ENCODE measurements at places on chromosomes 11 and 22.
A peak's percentile ranks its signal among the peaks of the same experiment; 100 is the strongest.

GRCh38 chr11:68302670-68303069 is 9.7 kb upstream of the LRP5 start:
- DNase-seq = no peak

DNA sequence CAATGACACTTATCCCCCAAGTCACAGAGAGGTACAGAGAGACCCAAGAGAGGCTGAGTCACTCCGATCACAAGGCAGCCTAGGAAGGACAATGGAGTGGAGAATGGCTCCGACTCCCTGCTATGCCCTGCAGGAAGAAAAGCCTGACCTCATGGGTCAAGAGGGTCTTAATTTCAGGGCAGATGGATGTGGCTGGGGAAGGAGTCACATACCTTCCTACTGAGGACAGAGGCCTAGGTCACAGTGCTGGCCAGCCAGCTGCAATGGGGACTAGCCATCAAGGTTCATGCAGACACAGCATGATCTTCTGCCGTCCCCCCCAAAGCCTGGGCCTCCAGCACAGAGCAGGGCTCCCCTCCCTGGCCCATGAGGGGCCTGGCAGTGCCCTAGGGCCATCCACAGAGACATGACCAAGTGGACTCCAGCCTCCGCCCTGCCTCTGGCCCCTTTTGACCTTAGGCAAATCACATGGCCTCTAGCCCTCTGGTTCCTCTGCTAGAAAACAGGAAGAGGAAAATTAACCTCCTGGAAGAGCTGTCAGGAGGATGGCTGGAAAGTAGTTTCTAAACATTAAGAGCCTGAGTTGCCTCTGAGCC is 1.8 kb downstream of the ARRB1 start:
- no peak for DNase-seq

- DNase-seq = peak; percentile 57
These were observed 724.2 kb downstream of the BRD1 start for GRCh38 chr22:49103314-49104059.

DNA sequence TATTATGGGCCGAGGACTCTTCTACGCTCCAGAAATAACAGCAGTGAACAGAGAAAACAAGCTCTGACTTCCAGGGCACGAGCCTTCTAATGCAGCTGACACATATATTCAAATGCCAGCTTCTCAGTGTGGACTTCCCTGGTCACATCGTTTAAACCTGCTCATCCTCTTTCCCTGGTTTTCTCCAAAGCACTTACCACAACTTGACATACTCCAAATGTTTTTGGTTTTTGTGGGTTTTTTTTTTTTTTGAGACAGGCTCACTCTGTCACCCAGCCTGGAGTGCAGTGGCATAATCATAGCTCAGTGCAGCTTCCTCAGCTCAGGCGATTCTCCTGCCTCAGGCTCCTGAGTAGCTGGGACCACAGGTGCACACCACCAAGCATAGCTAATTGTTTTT is 105.5 kb downstream of the MICAL3 start:
- no peak for DNase-seq

- no peak for DNase-seq
These were observed 110.2 kb downstream of the RBFOX2 start for GRCh38 chr22:35918456-35918855.

- DNase-seq = no peak
These were observed 4.2 kb downstream of the TCN2 start for GRCh38 chr22:30611197-30611596.

GRCh38 chr22:41302021-41302767 is 869 bp downstream of the ZC3H7B start:
- DNase-seq = no peak

DNA sequence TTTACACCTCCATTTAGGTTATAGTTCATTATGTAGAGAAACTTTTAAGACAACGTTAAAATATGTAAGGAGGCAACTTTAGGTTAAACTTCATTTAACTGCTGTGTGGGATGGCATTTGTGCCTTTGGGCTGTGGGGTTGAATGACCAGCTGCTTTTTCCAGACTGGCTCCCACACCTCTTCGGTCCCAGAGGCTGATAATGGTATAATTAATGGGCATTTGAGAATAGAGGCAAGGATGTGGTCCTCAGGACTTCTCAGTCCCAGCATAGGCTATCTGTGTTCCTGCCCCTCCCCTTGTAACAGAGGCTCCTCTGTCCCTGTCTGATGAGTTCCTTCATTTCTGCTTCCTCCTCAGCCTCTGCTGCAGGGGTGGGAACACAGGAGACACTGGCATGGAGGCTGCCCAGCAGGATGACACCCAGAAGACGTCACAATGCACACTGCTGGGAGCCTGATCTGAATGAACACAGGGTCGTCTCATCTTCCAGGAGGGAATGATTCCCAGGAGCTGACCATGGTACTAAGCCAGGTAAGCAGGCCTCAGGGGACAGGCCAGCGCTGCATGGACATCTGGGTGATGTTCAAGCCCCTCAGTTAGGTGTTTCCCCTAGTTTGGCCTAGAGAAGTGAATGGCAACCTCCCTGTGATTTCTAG is 17.1 kb upstream of the GNAZ start:
- DNase-seq = no peak

GRCh38 chr11:12354750-12355545 is 22.4 kb upstream of the PARVA start:
- DNase-seq = no peak

DNA sequence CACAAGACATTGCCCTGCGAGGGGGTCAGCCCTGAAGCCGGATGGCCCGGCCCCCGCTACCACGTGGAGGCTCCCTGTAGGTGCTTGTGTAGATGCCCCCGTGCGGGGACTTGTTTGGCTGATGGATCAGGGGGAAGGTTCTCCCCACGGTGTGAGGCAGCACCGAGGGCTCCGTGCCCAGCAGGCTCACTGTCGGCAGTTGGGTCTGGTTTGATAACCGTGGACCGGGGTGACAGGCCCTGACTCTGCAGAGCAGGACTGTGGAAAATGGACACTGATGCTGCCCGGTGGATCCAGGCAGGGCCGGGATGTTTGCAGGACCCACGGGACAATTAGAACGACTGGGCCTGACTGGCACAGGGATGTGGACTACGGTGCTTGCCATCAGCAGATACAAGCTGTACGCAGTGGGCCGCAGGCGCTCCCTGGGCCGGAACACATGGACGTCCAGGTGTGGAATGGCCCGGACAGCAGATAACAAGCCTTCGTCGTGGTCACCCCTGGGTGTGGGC is 19.0 kb downstream of the KCNQ1 start:
- no peak for DNase-seq
